ENCODE measurements at places on chromosomes 5 and 9. TPM values are rescaled to one million over a fixed set of nuclear protein-coding genes. Genes with fewer than 3 reads are reported as not detected.
A peak's percentile ranks its signal among the peaks of the same experiment; 100 is the strongest.

- DNase-seq, result no peak
Measured at GRCh38 chr5:100575815-100576214, 40.6 kb downstream of the FAM174A start.

GRCh38 chr9:36401164-36401740 is 1.2 kb upstream of the RNF38 start:
- peak; percentile 73 for DNase-seq

- no peak for DNase-seq
Measured at GRCh38 chr5:109196087-109196822, 213.5 kb downstream of the PJA2 start.

DNA sequence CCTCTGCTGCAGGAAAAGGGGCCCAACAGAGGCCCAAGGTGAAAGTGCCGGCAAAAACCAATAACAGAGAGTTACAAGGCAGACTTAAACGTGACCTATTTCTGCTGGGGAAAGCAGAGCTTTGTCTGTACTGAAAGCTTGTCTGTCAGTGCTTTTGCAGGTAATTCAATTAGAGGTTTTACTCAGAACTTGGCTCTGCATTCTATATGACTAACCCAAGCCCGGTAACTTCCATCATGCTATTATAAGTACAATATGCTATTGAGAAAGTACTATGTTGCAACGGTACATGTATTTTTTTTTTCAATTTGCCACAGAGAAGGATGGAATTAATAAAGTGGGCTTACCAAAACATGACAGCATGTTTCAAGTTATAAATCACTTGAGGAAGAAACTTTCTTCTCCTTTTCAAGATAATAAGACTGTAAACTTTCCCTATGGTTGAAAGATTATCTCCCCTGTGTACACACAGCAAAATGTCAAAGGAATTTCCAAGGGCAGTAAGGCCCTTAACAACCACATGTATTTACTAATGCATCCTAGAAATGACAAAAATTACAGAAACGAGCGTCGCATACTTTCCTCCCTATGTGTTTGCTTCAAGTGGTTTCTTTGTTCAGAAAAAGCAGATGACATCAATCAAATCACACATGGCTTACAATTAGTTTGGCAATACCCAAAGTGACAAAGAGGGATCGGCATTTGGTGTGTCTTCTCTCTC is 282.4 kb downstream of the EFNA5 start:
- DNase-seq, result peak; percentile 90

GRCh38 chr9:133849110-133849670 is 111.0 kb upstream of the SARDH start:
- no peak for DNase-seq

- no peak for DNase-seq
Measured at GRCh38 chr9:123099042-123099441, 65.6 kb downstream of the GPR21 start.

DNA sequence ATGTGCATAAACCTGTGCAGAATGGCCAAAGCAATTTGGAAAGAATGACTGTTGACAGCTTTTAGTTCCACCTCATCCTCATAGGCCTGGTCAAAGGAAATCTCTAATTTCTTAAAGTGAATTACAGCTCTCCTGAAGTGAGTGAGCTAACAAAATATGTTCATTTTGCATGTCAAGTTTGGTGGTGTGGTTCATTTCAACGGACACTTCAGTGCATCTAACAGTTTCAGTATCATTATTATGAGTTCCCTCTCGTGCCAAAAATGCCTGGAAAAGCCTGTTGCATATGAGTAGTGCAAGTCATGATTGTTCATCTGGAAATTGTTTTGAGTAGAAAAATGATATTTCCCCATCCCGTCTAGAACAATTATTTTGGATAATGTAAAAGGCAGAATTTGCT is 53.2 kb upstream of the HMHB1 start:
- no peak for DNase-seq

GRCh38 chr5:61332851-61333320 is 828 bp downstream of the ZSWIM6 start:
- peak; percentile 46 for DNase-seq

DNA sequence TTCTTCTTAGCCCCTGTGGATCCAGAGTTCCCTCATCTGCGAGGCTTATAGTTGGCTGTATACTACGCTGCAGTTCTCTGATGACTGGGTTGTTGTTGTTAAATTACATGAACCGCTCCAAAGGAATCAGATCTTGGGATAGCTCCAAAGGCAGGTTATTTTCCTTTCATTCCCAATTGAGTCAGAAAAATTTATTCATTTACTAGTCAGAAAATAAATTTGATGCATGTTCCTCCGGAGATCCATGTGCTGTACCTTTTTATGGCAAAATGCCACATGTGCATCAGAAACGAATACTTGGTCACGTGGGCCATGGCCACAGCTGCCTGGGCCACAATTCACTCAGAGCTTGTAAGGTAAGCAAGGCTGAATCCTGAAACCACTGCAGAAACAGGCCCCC is 304.0 kb downstream of the NR2F1-AS1 start:
- no peak for DNase-seq

DNA sequence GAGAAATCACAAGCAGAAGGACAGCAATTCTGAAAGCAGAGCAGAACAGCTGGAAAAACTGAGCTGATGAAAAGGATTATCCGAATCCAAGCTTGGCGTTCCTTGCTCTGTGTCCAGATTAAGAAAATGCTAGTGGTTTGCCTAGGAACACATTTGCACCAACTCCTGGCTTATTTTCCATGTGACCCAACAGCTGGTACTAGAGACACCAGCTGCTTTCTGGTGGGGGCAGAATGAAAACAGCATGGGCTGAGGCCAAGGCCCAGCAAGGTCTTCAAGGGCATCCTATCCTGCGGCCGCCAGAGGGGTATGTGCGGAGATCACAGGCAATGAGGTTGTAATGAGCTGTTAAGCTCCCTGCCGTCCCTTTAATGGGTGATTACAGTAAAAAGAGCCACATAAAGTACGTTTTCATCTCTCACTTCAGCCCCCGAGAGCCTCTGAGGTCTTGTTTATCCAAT is 131.5 kb downstream of the DOCK8 start:
- DNase-seq, result no peak

- DNase-seq, result no peak
Measured at GRCh38 chr9:75997206-75997605, 106.7 kb downstream of the PCSK5 start.

DNA sequence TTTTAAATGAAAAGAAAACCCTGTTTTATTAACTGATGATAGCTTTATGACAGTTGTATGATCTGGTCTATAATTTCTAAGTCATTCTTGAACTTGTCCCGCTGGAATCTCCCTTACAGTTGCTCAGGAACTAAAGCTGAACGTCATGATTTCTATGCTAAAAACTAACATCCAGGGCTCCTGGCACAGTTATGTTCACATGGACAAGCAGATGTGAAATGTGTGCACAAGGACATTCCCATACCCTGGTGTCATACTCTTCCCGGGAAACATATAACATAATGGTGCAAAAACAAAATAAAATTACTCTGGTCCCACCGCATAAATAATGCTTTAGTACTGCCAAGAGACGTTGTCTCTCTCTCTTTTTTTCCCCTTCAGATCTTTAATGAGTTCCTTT is 134.9 kb downstream of the PRDM6 start:
- DNase-seq, result no peak

GRCh38 chr9:123337971-123338370 is 18.0 kb upstream of the CRB2 start:
- DNase-seq, result no peak

- DNase-seq, result peak; percentile 65
Measured at GRCh38 chr5:158560170-158560569, 539.5 kb downstream of the EBF1 start.

GRCh38 chr5:146426853-146427618 is 20.1 kb upstream of the TCERG1 start:
- peak; percentile 66 for DNase-seq

GRCh38 chr5:147971472-147971871 is 65.1 kb upstream of the C5orf46 start:
- no peak for DNase-seq

DNA sequence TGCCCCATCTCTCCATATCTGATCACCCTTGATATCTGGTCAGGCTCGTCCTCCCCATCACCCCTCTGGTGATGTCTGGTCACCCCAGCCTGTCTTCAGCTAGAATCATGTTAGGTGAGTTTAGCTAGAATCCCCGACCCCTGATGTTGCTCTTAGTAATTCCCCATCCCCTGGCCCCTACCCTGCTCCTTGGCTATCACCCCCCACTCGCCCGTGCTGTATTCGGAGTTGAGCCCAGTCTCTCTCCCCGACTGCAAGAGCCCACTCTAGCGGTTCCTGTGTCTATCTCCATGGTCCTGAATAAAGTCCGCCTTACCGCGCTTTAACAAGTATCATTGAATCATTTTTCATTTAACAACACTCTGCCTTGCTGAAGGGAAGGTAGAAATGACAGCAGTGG is 33.7 kb downstream of the ADAMTS2 start:
- no peak for DNase-seq

DNA sequence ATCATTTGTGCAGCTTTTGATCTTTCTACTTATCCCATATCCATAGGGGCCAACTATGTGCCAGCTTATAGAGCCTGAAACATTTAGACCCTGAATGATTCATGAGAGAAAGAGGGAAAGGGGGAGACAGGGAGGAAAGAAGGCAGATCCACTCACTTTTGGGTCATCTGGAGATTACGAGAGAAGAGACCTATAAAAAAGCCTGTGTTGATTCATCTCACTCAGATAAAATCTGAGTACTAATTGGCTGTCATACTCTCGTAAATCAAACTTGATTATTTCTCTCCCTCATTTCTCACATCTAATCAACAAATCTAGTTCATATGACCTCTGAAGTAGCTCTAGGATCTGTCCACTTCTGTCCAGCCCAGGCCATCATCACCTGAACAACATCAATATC is 137.1 kb downstream of the ARL15 start:
- no peak for DNase-seq

DNA sequence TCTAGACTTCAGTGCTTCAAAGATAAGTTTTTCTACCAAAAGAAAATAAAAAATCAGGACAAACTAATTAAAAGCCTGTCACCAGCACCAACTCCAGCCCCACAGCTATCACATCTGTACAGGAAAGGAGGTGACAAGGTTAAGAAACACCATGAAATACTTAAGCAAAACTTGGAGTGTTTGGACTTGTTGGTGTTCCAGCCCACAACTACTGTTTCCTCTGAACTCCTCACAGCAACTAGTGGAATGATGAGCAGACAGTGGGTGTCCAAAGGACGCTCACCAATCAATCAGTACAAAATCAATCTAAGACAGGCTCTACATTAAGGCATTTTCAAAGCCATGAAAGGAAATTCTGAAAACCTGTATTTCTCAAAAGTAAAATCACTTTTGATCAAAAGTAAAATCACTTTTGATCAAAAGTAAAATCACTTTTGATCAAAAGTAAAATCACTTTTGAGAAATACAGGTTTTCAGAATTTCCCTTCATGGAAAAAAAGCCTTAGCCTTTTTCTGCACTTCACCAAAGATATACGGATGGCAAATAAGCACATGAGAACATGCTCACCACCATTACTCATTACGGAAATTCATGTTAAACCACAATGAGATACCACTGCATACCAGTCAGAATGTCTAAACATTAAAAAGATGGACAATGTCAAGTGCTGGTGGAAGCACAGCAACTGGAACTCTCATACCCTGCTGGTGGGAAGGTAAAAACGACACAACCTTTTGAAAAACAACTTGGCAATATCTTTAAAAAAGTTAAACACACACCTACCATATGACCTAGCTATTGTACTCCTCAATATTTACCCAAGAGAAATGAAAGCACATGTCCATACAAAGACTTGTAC is 79.7 kb downstream of the MED27 start:
- peak; percentile 42 for DNase-seq

GRCh38 chr9:97689401-97690180 is 7.5 kb downstream of the XPA start:
- DNase-seq, result no peak

GRCh38 chr9:100160021-100160420 is 61.0 kb downstream of the INVS start:
- DNase-seq, result no peak

GRCh38 chr5:2293906-2294305 is 411.2 kb upstream of the IRX4 start:
- peak; percentile 47 for DNase-seq

DNA sequence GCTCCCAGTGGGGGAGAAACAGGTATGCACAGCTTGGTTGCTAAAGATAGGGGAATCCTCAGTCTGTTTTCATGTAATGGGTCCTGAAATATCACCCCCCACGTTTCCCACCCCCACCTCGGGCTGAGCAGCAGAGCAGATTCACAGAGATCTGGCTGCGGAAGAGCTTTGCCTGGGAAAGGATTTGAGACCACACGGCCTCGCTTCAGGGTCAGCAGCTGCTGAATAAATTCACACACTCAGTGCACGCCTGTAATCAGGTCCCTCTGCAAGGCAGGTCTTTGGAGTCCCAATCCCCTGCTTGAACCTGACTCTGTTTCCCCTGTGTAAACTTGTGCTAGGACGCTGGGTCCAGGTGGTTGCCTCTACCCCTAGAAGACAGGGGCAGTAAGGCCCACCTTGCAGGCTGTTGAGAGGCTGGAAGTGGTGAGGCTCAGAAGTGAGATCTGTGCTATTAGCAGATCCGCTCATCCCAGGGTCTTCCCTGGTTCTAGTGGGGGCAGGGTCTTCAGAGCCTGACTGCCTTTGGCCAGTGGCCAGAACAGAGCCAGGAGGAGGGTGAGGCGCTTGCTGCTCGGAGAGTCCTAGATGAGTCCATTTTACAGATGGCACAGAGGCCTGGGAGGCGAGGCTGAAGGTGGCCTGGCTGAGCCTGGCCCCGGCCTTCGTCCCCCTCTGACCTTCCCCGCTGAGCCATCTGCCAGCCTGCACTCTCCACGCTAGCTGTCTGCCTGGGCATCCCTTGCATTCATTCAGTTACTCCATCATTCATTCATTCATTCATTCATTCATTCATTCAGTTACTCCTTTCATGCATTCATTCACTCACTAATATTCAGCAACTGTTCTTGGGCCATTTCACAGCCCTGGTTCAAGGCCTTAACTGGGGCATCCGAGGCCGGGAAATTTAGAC is 16.7 kb upstream of the NEURL1B start:
- DNase-seq, result no peak

The SLC25A2 gene
- total RNA-seq, result 0.79 TPM

The GCNT4 gene
- total RNA-seq, result 1.8 TPM

The PCDHGB6 gene
- 1.4 TPM for total RNA-seq

The KIAA0825 gene
- 2.5 TPM for total RNA-seq

The GDA gene
- total RNA-seq, result not detected

The PCDHGB5 gene
- total RNA-seq, result 5.6 TPM

The CFAP90 gene
- total RNA-seq, result not detected

The STRBP gene
- total RNA-seq, result 9.4 TPM

The DPYSL3 gene
- total RNA-seq, result 8.2 TPM

The ARL10 gene
- 1.3 TPM for total RNA-seq

The ACTBL2 gene
- 0.10 TPM for total RNA-seq

The PTPN3 gene
- total RNA-seq, result 6.3 TPM

Measured in MCF 10A (cell line).